HCT116 (cell line): ENCODE measurements at places on chromosomes 2 and 18.

GRCh38 chr2:205574001-205574400, 108.3 kb upstream of the NRP2 start:
- DNase-seq: no peak

- no peak for DNase-seq
Measured at GRCh38 chr18:43054815-43055519, 60.5 kb downstream of the RIT2 start.

DNA sequence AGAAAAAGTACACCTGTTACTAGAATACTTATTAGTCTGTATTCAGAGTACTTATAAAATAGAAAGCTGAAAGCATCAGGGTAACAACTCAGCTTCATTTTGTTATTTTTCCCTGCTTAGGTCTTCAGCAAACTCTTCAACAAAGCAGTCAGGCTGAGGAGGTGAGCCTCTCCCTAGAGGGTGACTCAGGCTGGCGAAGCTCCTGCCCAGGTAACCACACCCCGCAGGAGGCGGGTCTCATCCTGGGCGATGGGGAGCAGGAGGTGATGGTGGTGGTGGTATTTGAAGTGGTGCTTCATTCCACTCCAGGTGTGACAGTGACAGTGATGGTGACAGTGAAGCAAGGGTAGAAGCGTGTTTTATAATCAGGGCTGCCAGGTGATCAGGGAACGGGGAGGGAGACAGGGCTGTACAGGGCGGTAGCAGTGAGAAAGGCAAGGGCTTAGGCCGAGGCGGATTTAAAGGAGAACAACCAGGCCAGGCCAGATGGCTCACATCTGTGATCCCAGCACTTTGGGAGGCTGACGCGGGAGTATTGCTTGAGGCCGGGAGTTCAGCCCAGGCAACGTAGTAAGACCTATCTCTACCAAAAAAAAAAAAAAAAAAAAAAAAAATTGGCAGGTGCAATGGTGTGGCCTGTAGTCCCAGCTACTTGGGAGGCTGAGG, 127.1 kb downstream of the SOCS6 start:
- DNase-seq: peak; percentile 64

GRCh38 chr18:3790703-3791102, 340.7 kb downstream of the TGIF1 start:
- DNase-seq: no peak

GRCh38 chr2:150478200-150478974, 9.1 kb downstream of the RND3 start:
- DNase-seq: no peak

DNA sequence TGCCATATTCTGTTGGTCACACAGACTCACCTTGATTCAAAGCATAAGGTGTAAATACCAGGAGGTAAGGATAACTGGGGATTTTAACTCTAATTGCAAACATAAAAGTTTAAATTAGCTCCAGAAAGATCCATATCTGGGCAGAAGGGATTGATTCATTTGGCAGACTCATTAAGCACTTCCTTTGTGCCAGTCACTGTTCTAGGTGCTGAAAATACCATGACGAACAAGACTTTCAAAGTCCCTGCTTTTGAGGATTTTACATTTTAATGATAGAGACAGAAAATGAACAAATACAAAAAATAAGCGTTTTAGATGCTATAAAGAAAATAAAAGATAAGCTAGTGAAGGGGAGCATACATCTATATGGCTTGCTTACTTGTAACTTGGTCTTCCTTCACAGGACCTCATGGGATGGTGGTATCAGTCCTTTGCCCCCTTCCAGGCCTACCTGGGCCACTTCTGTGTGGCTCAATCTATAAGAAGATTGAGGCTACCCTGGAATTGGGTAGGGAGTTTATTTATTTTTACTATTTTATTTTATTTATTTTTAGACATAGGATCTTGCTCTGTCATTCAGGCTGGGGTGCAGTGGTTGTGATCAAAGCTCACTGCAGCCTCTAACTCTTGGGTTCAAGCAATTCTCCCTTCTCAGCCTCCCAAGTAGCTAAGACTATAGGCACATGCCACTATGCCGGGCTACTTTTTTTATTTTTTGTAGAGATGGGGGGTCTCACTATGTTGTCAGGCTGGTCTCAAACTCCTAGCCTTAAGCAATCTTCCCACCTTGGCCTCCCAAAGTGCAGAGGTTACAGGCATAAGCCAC, 212.8 kb downstream of the MYCN start:
- no peak for DNase-seq
